Smooth muscle cell of the pulmonary artery (primary cell): ENCODE measurements at places on chromosomes 2 and 18. TPM values are rescaled to one million over a fixed set of nuclear protein-coding genes. Genes with fewer than 3 reads are reported as not detected.

BCL11A gene
- total RNA-seq = 0.20 and 0.59 TPM in 2 replicates

TGFBRAP1 gene
- 22.0 and 31.3 TPM in 2 replicates for total RNA-seq

IL36G gene
- not detected in 2 replicates for total RNA-seq

ITGA4 gene
- total RNA-seq = 21.4 and 53.7 TPM in 2 replicates

EPHA4 gene
- total RNA-seq = 3.6 and 27.3 TPM in 2 replicates

LDLRAD4 gene
- total RNA-seq = 0.39 and 1.8 TPM in 2 replicates

ANKRD53 gene
- 0.20 and 0.30 TPM in 2 replicates for total RNA-seq

SPIRE1 gene
- 27.4 and 47.4 TPM in 2 replicates for total RNA-seq

CCDC150 gene
- 3.0 and 3.5 TPM in 2 replicates for total RNA-seq

CXXC1 gene
- total RNA-seq = 38.4 and 40.1 TPM in 2 replicates

FEV gene
- total RNA-seq = not detected in 2 replicates

LRRC30 gene
- total RNA-seq = not detected in 2 replicates

NYAP2 gene
- not detected in 2 replicates for total RNA-seq

KIF3C gene
- total RNA-seq = 14.7 and 19.2 TPM in 2 replicates

FOXI3 gene
- total RNA-seq = not detected in 2 replicates

CRYGC gene
- not detected in 2 replicates for total RNA-seq
